ENCODE measurements at places on chromosomes 5 and 9.

- no peak for DNase-seq
Measured at GRCh38 chr9:89364666-89365531, 46.6 kb downstream of the SECISBP2 start.

- DNase-seq: no peak
Measured at GRCh38 chr5:123538670-123539459, 26.9 kb downstream of the CSNK1G3 start.

GRCh38 chr5:55568654-55569512 lies 34.1 kb upstream of the PLPP1 start:
- DNase-seq: no peak

DNA sequence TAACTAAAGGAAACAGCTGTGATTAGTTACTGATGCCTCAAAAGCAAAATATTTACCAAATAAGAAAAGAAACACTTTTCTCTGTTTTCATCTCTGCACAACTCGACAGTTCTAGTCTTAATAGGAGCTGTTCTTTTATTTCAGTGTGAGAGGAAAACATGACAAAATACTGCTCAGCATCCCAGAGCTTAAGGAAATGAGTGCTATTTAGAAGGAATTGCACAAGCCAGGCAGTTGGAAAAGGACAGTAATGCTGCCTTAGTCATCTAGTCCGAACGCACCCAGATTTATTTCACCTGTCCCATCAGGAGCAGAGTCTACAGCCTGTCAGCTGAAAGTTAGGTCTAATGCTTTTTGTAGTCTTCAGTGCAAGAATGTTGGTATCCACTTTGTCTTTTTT lies 12.3 kb downstream of the ZCCHC9 start:
- DNase-seq: no peak

GRCh38 chr9:78074385-78075291 lies 43.0 kb upstream of the GNAQ start:
- DNase-seq: no peak

- no peak for DNase-seq
Measured at GRCh38 chr9:26856413-26857032, 36.1 kb downstream of the CAAP1 start.

- DNase-seq: no peak
Measured at GRCh38 chr5:68285075-68285840, 69.7 kb downstream of the PIK3R1 start.

DNA sequence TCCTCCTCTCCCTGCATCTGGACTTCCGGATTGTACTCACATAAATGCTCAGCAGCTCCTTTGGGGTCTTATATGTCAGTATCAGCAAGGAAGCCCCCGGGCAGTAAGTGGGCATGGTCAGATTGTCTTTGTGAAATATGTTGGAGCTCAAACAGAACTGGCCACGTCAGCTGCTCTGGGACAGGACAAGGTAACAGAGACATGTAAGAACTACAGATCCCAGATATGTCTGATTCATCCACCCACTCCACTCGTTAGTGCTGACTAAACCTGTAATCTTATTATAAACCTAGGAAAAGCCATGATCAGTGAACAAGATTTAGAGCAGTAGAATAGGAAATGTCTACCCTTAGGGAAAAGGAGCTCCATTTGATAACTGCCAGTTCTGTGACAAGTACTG lies 561.8 kb downstream of the CETN3 start:
- DNase-seq: no peak

GRCh38 chr9:80040457-80040856 lies 468.7 kb downstream of the TLE4 start:
- DNase-seq: no peak

- no peak for DNase-seq
Measured at GRCh38 chr9:137448602-137448962, 7.4 kb upstream of the ENTPD8 start.

DNA sequence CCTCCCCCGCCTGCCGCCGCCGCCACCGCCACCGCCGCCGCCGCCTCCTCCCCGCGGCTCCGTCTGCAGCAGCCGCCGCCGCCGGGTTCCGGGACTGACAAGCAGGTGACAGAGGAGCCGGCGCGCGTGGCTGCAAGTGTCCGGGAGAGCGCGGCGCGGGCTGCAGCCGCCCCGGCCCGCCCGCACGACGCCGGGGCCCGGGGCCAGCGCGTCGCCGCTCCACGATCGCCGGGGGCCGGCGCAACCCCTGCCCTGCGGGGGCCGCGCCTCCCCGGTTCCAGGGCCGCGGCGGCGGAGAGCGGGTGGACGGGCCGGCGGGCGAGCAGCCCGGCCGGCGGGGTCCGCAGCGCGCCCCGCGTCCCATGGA lies 343 bp downstream of the LMX1B start:
- DNase-seq: no peak

DNA sequence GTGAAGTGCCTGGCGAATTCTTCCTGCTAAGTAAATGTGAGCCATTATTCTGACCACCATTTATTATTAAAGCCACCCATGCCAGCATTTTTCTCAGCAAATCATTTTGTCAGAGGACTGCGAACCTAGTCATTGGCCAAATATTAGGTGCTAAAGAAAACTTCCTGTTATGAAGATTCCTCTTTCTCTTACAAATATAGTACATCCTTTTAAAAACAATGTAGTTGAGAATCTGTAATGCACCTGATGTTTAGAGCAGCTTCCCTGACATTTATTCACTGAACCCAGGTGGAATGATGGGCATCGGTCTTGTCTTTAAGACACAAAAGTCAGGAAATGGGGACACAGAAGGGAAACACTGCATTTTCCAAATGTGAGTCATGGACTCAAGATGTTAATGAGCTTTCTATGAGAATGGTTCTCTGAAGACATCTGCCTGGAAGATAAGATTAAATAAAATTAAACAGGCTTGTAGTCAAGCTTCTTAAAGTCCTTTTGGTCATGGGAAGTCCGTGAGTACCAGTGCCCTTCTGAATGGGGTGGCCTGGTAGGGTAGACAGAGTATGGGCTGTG lies 290.6 kb downstream of the FBXL7 start:
- DNase-seq: no peak

DNA sequence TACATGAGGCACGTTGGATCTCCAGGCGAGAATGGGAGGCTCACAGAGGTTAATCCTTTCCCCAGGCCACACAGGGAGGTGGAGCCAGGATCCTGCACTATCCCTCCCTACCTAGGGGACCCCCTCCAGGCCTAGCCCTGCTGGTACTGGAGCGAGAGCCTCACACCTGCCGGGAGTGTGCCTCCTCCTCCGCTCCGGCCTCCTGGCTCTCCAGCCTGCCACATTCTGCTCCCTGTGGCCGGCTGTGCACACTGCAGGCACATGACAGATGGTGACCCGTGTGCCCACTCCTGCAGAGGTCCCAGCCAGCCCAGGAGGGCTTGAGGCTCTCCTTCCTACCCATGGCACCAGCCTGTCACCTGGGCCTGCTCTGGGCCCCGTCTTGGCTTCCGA lies 93.4 kb downstream of the RXRA start:
- DNase-seq: no peak

DNA sequence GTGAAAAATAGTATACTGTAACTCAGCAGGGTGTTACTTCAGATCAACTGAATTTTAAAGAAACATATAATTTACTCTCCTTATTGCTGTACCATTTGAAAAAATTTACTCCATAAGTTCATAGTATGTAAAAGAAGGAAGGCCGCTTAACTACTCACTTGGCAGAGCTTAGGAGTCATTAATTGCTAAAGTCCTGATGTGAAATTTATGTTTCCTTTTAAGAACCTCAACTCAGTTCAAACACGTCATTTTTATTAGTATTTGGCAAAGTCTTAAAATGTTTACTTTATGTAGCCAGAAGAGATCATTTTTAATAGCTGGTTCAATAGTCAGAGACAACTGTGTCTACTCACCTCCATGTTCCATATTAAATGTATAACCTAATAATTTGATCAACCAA lies 268.6 kb downstream of the CDH10 start:
- no peak for DNase-seq

DNA sequence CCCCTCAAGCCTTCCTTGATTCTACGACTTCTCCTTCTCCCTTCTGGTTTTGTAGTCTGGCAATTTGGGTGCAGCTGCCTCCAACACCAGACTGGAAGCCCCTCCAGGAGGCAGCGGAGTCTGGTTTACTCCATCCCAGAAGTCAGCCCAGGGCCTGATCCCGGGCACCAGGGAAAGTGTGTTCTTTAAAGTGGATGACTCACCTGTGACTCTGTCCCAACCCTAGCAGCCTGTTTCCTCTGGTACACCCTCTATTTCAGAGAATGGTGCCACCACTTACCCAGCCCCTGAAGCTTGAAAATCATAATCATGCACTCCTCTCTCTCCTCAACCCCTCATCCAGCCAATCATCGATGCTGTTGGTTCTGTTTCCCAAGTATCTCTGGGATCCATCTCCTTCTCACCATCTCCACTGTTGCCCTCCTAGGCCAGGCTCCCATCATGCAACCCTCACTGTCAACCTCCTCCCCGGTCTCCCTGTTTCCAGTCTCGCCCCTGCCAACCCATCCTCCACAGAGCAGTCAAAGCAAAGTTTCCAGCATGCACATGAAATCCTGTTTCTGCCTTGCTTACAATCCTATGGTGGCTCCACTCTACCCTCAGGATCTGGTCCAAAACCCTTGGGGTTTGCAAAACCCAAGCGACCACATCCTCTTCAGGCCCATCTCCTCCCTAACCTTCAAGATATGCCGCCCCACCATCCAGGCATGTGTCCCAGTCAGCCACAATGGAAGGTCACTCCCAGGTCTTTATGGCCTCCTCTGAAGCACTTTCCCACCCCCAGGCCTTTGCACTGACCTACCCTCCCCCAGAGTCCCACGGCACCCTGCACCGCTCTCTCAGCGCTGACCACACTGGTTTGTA lies 10.5 kb downstream of the LHX6 start:
- DNase-seq: no peak

- no peak for DNase-seq
Measured at GRCh38 chr9:98612061-98612752, 96.5 kb downstream of the GABBR2 start.

DNA sequence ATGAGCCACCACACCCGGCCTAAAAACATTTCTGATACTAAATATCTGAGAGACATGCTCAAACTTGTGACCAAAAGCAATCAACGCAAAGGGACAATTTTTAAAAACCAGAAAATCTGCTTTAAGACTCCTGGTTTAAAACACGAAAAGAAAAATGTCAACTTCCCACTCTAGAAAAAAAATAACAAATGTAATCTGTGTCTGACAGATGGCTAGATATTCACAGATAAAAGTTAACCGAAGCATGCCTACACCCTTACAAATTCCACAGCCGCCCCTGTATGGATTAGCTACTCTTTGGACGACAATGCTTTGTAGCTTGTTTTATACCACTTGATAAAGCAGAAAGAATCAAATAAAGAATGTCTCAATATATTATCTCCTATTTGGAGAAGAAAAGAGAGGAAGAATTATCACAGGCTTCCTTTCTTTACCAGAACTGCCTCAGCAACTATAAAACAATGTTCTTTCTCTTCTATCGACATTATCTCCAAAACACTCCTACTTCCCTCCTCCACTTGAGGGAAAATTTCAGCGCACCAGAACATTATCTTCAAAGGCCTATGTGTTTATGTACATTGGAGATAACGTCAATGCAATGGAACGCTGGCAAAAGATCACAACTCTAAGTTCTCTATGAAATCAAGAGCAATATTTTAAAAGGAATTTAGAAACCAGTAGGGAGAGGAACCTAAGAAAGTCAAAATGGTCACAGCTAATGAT lies 26.2 kb downstream of the CEMIP2 start:
- DNase-seq: no peak

DNA sequence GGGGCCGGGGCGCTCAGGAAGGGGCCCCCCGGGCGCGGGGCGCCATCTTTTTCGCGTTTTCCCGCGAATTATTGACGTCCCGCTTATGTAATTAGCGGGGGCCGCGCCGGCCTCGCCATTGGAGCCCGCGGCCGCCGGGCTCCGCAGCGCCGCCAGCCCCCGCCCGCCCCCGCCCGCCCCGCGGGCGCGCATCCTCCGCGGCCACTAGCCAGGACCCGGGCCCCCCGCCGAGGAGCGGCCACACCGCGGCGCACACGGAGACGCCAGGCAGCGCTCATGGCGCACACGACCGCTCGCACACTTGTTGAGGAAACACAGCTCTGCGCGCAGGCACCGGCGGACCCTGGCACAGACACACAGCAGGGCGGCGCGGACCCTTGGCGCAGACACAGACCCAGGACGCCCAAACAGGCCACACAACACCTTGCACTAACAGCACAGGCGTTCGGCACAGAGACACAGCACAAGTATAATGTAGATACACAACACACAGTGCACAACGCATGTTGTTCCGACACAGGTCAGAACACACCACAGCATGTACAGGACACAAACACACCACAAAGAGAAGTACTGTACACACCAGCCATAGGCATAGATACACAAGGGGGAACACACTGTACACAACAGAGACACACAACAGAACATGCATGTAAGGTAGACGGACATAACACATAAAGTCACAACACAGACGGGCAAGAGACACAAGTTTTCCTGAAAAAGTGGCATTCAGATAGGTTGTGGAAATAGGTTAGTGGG lies 467 bp upstream of the PHF19 start:
- DNase-seq: peak; percentile 52

- DNase-seq: no peak
Measured at GRCh38 chr9:88551546-88552137, 16.7 kb downstream of the NXNL2 start.

GRCh38 chr9:17401858-17402257 lies 177.0 kb upstream of the SH3GL2 start:
- no peak for DNase-seq

GRCh38 chr5:175021841-175022625 lies 297.7 kb downstream of the MSX2 start:
- no peak for DNase-seq

DNA sequence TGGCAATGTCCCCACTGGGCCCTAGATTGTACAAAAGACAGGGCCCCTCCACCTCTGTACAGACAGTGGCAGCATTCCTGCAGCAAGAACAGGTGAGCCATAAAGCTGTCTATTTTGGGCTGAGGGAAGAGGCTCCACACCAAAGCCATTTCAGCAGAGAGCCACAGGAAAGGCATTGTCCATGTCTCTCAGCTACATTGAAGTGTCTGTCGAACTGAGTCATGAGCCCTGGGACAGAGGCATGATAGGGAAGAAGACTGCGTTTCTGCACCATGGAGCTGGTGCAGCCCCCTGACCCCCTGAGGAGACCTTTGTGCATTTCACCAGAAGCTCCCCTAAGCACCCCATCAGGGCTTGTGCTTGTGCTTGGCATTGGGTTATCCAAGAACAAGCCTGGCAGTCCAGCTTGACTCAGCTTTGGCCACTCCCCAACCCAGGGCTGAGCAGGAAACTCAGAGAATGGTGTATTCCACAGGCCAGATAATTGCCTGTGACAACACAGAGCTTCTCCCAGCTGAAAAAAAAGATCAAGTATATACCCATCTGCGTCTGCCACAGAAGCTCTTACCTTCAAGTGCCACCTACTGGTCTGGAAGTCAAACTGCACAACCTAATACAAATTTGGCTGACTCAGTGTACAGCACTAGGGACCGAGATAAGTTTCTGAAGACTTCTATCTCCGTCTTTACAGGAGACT lies 5.9 kb upstream of the FRMD3 start:
- no peak for DNase-seq

Measured in stimulated activated CD8-positive, alpha-beta memory T cell treated with anti-CD3 and anti-CD28 coated beads, Interleukin-4, amount 100 ng/mL, for 24 hours (primary cell).